ENCODE measurements at places on chromosomes 1 and 21.
A peak's percentile ranks its signal among the peaks of the same experiment; 100 is the strongest.

DNA sequence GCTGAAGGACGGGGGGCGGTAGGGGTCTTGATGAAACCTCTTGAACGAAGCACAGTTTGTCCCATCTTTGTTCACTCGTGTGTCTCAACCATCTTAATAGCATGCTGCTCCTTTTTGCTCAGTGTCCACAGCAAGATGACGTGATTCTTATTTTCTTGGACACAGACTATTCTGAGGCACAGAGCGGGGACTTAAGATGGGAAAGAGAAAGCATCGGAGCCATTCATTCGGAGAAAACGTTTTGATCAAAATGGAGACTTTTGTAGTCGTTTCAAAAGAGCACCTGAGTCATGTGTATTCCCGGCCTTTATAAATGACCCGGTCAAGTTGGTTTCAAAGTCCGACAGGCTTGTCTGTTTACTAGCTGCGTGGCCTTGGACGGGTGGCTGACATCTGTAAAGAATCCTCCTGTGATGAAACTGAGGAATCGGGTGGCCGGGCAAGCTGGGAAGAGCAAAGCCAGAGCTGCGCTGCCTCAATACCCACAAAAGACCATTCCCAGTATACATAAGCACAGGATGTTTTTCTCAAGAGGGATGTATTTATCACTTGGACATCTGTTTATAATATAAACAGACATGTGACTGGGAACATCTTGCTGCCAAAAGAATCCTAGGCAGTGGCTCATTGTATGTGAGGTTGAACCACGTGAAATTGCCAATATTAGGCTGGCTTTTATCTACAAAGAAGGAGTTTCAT, 18.5 kb downstream of the ETS2 start:
- peak; percentile 33 for DNase-seq

DNA sequence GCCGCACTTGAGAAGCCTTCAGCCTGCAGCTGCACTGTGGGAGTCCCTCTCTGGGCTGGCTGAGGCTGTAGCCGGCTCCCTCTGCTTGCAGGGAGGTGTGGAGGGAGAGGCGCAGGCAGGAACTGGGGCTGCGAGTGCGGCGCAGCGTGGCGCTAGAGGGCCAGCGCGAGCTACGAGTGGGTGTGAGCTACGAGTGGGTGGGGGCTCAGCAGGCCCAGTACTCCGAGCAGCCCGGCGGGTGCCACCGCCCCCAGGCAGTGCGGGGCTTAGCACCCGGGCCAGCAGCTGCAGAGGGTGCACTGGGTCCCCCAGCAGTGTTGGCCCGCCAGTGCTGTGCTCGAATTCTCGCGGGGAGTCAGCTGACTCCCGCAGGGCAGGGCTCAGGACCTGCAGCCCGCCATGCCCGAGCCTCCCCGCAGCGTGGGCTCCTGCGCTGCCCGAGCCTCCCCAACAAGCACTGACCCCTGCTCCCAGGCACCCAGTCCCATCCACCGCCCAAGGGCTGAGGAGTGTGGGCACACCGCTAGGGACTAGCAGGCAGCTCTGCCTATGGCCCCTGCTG, 1620.1 kb downstream of the BRINP3 start:
- no peak for DNase-seq

GRCh38 chr1:8420318-8420717, 102.4 kb downstream of the SLC45A1 start:
- DNase-seq, result peak; percentile 53

DNA sequence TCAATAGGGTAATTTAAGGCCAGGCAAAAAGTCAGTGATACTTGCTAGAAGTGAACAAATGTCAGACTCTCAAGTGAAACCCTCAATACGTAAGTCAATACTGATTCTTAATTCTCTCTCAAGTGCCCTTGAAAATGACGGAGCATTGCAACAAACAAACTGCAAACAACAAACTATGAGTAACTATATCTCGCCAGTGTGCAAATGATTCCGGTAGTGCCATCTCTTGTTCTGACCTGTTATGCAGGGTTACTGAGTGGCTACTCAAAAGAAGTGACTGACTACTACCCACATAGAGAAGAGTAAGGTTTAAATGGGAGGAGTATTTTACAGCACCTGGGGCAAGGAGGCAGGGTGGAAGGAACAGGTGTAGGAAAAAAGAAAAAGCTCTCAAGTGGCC, 1.6 kb downstream of the SLC19A2 start:
- DNase-seq, result peak; percentile 16

GRCh38 chr1:209619696-209620486, 32.3 kb downstream of the LAMB3 start:
- DNase-seq, result no peak

DNA sequence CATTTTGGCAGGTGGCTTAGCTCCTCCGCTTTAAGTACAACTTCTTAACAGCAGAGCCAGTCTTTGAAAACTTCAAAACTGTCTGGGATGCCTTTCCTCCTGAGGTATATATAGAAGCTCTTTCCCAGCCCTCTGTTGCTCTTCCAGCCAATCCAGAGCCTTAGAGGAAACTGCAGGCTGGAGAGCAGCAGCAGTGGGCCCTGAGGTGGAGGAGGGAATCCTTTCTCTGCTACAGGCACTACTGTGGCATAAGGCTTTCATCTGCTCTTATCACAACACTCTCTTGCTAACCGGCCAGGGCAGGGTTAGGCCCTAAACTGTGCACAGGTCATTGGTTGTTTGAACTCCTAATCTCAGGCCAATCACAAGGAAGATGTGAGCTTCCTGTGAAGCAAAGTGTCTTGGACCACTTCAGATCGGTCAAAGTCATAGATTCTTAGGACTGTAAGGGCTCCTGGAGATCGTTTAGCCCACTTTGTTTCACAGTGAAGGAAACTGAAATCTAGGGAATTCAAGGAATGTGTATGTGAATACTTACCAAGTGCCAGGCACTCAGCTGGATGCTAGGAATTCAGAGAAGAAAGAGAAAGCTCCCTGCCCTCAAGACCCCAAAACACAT, at the start of gene RGS5:
Gene RGS5, minus strand, starts transcription at position 84 of the 619 bp plus-strand sequence. Its CDS starts 81 bp downstream, at position 3.
- no peak for DNase-seq

GRCh38 chr1:22222723-22223122, 79.8 kb upstream of the WNT4 start:
- DNase-seq, result no peak

DNA sequence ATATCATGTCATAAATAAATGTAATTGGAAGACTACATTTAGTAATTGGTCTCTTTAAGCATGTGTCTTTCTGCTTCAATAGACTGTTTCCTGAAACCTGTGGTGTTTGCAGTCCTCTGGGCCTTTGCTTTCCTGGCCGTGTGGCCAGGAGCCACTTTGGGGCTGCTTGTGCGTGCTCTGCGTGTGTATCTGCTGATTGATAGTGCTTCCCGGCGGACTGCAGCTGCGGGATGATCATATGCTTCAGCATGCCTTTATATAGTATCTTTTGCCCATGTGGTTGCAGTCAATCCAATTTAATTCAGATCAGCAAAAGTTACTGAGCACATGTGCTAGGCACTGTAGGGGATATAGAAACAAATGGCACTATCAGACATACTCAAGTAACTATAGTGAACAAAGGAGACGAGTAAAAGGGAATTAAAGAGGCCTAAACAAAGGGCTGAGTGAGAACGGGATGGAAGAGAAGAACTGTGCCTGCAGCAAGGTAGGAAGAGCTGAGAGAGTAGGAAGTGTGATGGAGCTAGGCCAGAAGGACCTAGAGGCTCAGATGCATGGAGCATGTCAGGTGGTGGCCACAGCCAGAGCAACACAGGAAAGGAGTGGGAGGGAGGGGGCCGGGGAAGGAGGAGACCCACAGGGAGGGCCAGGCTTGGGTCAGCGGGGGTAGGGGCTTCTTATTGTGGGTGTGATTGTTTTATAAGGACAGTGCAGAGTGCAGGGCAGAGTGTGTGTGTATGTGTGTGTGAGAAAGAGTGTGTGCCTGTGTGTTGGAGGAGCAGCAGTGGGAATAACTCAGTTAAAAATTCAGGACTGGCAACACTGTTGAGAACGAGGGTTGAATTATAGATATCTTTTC, 27.2 kb upstream of the TTF2 start:
- DNase-seq, result no peak

DNA sequence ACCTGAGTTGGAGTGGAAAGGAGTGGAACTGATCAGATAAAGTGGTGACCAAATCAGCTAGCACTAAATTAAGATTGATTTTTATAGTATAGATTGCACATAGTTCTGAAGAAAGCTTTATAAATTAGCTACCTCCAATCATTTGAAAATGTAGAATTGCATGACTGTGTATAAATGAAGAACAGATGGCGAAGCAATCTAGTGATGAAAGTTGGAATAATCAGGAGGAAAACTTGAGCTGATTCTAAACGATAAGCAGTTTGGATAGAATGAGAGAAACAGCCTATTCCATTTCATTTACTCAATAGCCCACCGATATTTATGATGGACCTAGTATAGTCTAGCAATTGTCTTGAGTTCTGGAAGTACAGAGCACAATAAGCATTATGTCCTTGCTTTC, 661.5 kb downstream of the PLA2G4A start:
- DNase-seq, result no peak

- DNase-seq, result no peak
Measured at GRCh38 chr1:87615901-87616300, 287.2 kb downstream of the LMO4 start.

DNA sequence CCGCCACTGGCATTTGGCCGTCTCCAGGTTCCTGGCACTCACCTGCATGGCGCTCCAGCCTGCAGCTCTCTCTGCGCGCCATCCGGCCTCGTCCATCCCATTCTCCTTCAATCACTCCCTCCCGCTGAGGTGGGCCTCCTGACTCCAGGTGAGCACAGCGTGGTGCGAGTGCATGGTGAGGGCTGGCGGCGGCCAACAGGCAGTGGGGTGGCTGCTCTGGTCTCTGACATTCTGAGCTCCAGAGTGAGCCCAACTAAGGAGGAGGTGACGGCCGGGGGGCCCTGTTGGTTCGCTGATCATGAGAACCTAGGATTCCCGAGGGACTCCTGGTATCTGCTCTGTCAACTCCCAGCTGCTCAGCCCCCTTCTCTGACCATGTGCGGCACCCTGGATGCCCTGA, 130.4 kb downstream of the AJAP1 start:
- no peak for DNase-seq

DNA sequence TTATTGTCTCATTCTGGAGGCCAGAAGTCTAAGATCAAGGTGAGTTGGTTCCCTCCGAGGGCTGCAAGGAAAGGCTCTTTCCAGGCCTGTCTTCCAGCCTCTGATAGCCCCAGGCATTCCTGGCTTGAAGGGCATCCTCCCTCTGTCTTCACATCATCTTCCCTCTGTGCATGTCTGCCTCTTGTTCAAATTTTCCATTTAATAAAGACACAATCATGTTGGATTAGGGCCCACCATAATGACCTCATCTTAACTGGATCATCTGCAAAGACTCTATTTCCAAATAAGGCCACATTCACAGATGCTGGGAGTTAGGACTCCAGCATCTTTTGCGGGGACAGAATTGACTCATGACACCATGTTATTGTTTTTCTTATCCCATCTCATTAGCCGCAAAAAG, 24.5 kb downstream of the HUNK start:
- DNase-seq, result no peak

DNA sequence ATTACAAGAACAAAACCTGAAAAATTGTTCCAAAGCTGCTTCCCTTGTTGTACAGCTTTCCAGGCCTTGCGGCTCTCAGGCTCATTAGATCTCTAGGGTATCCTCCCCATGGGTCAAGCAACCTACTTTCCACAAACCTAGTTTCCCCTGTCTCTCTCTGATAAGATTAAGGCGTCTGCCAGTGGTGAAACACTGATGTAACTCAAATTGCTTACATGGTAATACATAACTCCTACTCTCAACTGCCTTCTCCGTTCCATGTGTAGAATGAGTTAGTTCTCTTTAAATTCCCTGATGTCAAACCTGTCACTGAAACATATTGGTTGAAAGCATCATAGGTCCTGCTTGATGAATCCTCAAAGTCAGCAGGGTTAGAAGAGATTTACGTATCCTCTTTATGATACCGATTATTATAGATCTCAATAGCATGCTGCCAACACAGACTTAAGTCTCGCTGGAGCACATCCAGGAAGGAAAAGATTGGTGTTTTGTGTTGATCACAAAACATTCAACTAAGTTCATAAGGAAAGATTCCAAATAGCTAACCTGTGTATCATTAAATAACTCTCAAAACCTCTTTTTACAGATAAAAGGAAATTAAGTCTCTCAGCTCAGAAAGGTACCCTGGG, 10.6 kb downstream of the PPP1R15B start:
- DNase-seq, result no peak

GRCh38 chr1:74964508-74965102, 169.6 kb upstream of the LHX8 start:
- no peak for DNase-seq

- no peak for DNase-seq
Measured at GRCh38 chr1:33713058-33713877, 150.6 kb upstream of the HMGB4 start.

GRCh38 chr1:97351846-97352245, 569.0 kb downstream of the DPYD start:
- no peak for DNase-seq

GRCh38 chr1:3907031-3907534, 7.0 kb upstream of the C1orf174 start:
- DNase-seq, result no peak

DNA sequence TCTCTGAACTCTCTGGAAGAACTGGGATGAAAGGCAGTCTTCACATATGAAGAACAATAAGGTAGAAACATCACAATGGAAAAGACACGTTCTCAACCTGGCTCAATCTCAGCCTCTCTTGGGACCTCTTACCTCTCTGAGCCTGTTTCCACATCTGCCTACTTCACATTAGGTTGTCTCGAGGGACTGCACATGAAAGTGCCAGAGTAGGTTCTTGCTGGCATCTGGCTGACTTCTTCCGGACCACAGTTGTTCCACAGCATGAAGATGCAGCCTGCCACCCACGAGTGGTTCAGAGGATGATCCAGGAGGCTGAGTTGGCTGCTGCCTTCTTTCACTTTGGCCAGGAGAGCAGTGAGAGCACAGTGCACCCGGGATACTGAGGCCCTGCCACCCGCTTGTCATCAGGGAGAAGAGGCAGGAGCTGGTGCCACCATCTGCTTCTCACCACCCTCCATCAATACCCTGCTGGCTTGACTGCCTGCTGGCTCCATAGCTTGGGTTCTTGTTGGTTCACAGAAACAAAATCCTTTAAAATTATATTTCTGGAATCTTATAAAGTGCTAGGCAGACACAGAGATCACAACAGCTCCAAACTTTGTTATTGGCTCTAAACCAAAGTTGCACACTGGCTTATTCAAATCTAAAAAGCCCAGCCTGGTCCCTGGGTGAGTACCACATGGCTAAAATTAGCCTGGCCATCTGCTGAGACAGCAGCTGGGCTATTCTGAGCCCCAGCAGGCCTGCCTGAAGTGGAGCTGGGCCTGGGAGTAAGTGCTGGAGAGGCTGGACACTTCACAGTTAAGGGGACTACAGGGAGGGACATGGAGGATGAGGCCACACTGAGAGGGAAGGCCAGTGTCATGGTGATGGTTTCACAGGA, 46.9 kb upstream of the LIN9 start:
- DNase-seq, result no peak

Data from HuH-7.5 (cell line).